Activated CD8-positive, alpha-beta memory T cell treated with anti-CD3 and anti-CD28 coated beads, Interleukin-2, amount 50 U/mL, for 4 hours (primary cell): ENCODE measurements at places on chromosomes 11 and 22.

DNA sequence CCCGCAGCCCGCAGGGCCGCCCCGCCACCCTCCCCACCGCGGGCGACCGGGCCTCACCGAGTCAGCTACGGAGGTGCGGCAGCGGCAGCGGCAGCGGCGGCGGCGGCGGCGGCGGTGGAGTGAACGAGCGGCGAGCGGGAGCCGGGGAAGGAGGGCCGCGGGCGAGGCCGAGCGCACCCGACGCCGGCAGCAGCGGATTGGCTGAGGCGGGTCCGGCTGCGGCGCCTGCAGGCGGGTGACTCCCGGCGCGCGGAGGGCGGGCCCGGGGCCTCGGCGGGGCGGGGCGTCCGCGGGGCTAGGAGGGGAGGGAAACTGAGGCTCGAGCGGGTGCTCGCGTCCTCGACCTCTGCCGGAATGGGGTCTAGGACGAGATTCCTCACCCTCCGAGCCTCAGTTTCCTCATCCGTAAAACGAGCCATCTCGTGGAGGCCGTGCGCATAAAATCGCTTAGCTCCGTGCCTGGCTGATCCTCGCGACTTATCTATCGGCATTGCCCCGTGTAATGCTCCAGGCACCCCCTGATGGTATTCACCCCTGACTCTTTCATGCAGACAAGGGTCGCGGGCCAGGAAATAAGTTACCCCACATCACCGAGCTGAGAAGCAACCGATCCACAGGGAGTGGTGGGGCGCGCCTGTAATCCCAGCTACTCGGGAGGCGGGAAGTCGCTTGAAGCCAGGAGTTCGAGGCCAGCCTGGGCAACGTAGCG lies at the start of gene CPT1A:
Gene CPT1A, minus strand, starts transcription at position 199 of the 709 bp plus-strand sequence. CDS start 26,442 bp downstream, outside the sequence.
- DNase-seq = peak; percentile 68

DNA sequence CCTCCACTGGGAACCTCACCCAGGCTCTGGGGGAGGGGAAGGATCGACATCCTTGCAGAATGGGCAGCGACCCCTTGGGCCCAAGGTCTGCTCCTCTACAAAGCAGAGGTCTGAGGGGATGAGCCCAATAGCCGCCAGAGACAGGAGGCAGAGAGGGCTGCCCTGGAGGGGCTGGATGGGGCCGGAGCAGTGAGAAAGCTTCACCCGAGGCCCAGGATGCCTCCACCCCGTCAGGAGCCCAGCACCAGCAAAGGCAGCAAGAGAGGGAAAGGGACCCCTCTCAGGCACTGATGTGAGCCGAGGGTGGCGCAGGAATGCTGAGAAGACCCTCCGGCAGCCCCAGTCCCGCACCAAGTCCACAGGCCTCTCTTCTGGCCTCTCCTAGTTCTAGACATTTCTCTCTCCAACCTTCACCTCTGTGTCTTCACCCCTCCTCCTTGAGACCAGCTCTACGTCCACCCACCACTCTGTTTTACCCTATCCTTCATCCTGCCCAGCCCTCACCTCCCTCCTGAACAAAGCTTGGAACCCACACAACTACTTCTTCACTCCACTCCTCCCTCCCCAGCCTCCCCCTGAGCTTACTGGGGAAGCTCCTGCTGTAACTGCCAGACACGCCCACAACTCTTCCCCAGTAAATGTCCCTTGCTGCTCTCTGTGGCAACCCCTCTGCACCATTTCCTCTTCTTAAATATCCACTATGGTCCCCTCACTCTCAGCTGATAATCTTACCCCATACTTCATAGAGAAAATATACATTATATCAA lies 131.9 kb downstream of the MPPED1 start:
- DNase-seq = no peak

DNA sequence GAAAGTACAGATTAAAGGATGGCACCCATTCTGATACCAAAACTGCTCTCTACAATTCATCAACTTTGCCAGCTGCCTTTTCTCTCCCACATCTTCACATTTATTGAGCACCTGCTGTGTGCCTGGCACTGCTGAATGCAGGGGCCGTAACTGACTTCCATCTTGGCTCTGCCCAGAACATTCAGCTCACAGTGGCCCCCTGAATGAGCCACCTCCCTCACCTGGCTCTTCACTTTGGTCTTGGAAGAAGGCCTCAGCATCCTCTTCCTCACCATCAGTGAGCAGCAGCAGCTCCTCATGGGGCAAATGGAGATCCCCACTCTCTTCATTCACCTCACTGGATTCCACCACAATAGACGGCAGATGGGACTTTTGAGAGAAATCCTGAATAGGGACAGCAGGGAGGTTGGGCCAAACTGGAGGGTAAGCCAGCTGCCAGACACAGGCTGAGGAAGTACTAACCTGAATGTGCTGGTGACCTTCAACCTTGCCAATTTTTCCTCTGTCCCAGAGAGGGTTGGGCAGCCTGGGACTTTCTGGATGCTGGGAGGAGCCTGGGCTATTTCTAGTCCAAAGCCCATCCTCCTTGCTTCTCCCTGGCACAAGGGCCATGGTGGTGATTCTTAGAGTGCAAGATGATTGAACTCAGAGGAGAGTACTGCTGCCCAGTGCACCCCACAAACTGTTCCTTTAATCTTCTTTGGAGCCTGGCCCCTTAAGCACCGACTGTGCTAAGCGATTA lies 1.9 kb upstream of the UQCC3 start:
- no peak for DNase-seq

DNA sequence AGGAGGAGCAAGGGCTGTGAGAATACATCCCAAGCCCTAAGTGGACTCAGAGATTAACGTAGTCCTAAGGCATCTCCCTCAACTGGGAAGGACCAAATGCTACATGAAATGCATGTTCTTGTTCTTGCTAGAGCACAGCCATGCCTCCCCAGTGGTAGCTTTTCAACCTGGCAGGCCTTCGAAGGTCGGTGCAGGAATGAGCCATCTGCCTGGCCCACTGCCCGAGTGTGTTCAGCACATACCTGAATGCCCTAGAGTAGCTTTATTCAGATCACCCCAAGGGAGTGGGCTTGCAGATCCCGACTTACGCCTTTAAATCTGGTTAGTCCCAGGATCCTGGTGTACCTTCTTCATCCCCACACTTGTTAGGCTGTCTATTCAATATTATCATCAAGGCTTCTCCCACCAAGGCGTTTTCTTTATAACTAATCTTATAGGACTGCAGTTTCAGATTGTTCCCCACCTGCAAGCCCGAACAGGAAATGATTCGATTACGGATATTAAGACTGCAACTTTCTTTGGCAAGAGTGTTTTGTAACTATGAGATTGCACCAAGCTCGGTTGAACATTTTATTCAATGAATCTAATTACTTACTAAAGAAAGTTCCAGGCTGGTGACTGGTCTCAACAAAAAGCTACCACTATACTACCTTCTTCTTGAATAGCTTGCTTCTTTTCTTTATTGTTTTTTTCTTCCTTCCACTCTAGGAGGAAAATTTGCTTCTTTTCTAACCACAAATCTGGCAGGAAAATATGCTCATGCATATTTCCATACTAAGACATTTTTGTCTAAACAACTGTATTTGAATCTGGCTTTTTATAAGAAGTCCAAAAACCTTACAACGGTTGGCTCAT lies 115.6 kb downstream of the SGSM3 start:
- no peak for DNase-seq

DNA sequence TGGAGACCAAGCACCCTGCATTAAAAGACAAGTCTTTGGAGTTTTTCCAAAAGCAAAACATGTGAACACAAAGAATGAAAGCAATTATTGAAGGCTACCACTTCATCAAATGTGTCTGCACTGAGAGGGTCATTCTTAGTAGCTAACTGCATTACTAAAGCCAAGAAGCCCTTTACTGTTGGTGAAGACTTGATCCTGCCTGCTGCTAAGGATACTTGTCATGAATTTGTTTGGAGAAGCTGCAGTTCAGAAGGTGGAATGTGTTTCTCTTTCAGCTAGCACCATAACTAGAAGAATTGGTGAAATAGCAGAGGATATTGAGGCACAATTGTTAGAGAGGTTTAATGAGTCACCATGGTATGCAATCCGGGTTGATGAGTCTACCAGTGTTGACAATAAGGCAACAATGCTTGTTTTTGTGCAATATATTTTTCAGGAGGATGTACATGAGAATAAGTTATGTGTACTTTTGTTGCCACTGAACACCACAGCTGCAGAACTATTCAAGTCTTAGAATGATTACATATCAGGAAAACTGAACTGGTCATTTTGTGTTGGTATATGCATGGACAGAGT lies 457.3 kb upstream of the ISX start:
- no peak for DNase-seq

GRCh38 chr22:38504731-38505540 lies 1.2 kb downstream of the DDX17 start:
- DNase-seq = peak; percentile 52

GRCh38 chr22:22759371-22759770 lies 115.0 kb downstream of the GGTLC2 start:
- DNase-seq = no peak

DNA sequence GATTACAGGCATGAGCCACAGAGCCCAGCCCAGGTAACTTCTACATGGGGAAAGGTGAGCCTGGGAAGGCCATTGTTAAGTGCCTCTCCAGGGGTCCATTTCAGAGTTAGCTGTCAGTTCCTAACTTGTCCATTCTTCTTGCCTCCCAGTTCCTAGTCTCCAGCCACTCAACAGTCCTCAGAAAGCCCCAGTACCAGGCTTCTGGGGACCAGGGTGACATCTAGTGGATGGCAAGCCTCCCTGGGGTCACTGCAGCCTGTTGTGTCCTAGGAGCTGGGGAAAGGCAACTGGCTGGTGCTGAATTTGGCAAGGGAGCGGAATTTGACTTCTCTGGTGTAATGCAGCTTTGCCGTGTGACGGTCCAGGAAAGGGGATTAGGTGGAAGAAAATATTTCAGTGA lies 2.1 kb downstream of the LGALS12 start:
- no peak for DNase-seq

GRCh38 chr11:70507466-70508230 lies 109.3 kb downstream of the CTTN start:
- DNase-seq = no peak

DNA sequence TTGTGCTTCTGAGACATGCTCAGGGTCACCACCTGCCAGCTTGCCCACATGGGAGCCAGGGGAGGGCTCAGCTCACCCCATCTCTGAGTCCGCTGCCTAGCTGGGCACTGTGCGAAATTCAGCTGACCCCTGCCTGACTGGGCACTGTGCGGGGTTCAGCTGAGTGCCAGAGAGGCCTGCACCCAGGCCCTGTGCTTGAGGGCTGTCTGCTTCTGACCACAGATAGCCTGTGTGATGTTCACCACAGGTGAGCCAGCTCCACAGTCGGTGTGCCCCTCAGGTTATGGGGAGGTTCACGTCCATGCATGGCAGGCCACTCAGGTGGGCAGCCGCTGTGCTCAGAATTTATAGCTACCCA lies 84.5 kb upstream of the SUSD2 start:
- DNase-seq = no peak

DNA sequence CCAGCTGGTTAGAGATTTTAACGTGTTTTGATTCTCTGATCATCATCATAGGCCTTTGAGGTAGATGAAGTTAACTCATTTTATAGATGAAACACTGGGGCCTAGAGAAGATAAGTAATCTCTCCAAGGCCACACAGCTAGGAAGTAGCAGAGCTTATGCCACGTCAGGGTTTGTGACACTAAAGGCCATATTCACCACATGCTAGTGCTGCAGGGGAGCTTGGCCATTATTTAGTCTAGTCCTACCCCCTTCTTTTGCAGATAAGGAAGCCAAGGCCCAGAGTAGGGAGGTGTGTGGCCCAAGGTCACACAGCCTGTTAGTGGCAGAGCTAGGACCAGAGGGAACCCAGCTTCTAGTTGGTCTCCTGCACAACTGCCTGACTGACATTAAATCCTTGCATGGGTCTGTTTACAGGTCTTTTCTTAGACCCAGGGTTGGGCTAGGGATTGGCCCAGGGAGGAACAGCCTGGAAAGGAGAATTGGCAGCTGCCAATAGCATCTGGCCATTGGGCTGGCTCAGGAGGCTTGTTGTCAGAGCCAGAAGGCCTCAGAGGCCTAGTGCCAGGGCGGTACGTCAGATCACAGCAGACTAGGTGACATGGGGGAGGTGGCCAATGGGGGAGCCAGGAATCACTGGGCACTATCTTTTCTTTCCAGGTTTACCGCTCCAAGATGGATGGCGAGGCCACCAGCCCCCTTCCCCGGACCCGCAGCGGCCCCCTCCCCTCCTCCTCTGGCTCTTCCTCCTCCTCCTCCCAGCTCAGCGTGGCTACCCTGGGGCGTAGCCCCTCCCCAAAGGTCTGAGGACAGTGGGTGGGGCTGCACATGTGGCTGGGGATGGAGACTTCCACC lies 36.0 kb downstream of the PHLDB1 start:
- DNase-seq = no peak

- no peak for DNase-seq
Measured at GRCh38 chr11:11521306-11522002, 100.4 kb downstream of the GALNT18 start.

DNA sequence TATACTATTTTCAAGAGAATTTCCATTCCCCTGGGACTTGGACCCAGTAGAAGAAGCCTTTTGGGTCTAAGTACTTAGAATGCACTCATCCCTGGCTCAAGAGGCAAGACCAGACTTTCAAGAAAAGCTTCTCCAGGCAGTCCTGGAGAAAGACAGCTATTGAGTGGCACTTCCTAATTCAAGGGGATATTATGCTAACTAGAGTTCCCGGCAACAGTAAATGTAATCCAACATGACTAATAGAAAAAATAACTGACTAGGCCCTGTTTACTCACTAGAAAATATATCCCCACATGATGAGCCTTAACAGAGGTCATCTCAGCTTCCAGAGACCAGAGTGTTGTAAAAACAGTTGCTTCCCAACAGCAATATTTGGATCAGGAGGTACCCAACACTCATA lies 47.2 kb upstream of the AKIP1 start:
- DNase-seq = no peak

- DNase-seq = no peak
Measured at GRCh38 chr11:7904917-7905316, 26.2 kb downstream of the OR10A6 start.

DNA sequence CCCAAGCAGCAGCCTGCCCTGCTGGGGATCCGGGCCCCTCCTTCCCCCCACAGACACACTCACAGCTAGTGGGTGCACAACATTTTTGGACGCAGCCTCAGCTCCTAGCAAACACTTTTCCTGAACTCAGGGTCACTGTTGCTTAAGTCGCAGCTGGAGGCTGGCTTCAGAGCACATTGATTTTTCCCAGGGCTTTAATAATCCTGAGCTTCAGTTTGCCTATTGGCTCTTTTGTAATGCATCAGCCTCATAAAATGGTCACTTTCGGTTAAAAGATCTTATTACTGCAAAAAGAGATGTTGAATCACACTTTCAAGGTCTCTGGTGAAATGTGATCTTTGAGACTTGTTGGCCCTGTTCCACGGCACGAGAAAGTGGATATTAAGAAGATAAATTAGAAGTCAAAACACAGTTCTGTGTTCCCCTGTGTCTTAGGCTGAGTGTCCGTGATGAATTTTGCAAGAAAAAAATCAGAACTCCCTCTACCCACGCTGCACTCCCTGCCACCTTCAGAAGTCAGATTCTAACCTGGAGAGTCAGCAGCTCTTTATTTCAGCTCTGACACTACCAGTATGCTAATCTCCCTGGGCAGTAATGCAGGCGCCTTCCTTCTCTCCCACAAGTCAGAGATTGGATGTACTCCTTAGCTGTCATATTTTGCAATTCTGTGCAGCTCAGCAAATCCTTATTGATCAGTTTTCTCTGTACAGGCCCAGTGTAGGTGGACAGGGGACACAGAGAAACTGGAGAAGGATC lies 158.2 kb upstream of the E2F8 start:
- DNase-seq = no peak

- DNase-seq = no peak
Measured at GRCh38 chr11:111107501-111107900, 138.0 kb upstream of the POU2AF2 start.
